ENCODE measurements at places on chromosomes 4 and X. TPM values are rescaled to one million over a fixed set of nuclear protein-coding genes. Genes with fewer than 3 reads are reported as not detected.

DKK2 gene
- total RNA-seq, result not detected

FAM114A1 gene
- total RNA-seq, result 76.8 TPM

XAGE1A gene
- total RNA-seq, result not detected

BRS3 gene
- total RNA-seq, result not detected

CORIN gene
- total RNA-seq, result under 0.01 TPM

GIMD1 gene
- not detected for total RNA-seq

IL1RAPL1 gene
- under 0.01 TPM for total RNA-seq

CT45A10 gene
- not detected for total RNA-seq

PCYT1B gene
- not detected for total RNA-seq

GRK4 gene
- total RNA-seq, result 3.9 TPM

HMGN5 gene
- total RNA-seq, result 1.1 TPM

COX7B2 gene
- not detected for total RNA-seq

CRMP1 gene
- 1.5 TPM for total RNA-seq

COL4A6 gene
- total RNA-seq, result 2.2 TPM

DGKQ gene
- 13.2 TPM for total RNA-seq

GLRA3 gene
- total RNA-seq, result not detected

SNCA gene
- 116 TPM for total RNA-seq

PRICKLE3 gene
- 3.0 TPM for total RNA-seq

CT45A2 gene
- not detected for total RNA-seq

TCEAL1 gene
- 15.0 TPM for total RNA-seq

FRMPD4 gene
- not detected for total RNA-seq

NUDT11 gene
- total RNA-seq, result 0.51 TPM

Data from dermis microvascular lymphatic vessel endothelial cell (primary cell).